ENCODE measurements at places on chromosomes 13 and 19. TPM values are rescaled to one million over a fixed set of nuclear protein-coding genes. Genes with fewer than 3 reads are reported as not detected.
A peak's percentile ranks its signal among the peaks of the same experiment; 100 is the strongest.

DNA sequence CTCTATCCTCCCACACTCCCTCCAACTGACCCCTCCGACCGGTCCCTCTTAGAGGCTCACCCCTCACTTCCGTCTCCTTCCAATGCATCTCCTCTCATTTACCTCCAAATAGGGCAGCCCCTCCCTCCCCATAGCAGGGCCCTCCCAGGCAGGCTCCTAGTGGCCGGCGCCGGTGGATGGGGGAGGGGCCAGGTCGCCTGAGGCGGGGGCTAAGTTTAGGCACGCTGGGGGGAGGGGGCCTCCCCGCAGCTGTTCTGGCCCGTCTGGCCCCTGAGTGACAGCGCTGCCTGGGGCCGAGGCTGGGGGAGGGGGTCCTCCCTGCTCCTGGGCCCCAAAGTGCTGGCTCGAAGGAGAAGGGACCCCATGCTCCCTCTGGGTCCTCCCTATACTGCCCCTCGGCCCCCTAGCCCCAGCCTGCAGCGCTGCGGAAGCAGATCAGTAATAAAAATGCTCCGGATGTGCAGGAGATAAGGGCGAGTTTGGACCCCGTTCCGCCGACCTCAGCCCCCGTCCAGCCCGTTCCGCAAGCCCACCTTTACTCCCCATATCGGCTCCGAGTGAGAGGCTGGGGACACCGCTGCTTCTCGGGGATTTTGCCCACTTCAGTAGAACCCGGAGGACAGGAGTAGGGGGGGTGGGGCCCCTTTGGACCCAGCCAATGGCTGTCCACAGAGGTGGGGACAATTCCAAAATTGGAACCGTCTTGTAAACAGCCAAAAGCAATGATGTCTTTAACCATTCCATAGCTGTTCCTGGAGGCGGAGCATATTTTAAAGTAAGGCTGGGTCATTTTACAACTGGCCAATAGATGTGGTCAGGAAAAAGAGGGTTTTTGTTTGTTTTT, 4.0 kb downstream of the RTN2 start:
- H3K36me3 ChIP-seq: no peaks in the 10 kb centered on the region
- H3K27me3 ChIP-seq: peaks cover 27% of the 10 kb centered on the region
- no peak overlapping the region for H3K27ac ChIP-seq
- DNase-seq: no peak
- peaks cover 24% of the 10 kb centered on the region for H3K4me1 ChIP-seq
- H3K4me3 ChIP-seq: peak overlapping the region; percentile 77

DNA sequence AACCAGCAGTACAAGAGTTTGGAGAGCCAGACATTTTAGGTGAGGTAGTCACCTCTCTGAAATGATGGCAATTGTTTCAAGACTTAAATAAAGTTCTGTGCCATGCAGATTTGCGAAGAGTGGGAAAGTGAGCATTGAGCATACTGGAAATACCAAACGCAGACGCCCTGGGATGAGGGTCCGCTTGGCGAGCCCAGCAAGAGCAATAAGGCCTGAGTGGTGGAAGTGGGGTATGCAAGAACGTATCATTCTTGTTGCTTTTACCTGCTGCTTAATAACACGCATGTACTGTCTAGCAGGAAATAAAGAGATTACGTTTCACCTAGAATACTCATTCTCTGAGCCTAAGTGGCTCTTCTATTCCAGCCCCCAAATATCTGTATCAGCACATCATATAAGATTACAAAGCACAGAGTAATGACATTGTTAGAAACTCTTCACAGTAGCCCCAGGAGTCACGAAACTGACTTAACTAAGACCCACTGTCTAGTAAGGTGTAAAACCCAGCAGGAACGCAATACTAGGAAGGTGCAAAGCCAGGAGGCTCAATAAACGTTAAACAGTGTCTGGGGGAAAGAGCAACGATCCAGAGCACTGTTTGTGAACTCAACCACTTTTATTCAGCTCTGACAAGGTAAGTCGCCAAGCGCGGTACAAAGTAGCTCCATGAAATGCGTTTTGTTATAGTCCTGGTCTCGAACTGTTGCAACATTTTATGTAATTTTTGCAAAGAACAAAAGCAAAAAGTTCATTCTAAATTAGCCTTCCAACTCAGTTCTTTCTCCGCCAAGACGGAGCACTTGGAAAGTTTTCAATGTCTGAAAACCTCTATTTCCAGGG, 1.2 kb downstream of the RCBTB2 start:
- peak overlapping the region; percentile 93 for H3K4me3 ChIP-seq
- H3K4me1 ChIP-seq: peaks cover 36% of the 10 kb centered on the region
- no peak for DNase-seq

DNA sequence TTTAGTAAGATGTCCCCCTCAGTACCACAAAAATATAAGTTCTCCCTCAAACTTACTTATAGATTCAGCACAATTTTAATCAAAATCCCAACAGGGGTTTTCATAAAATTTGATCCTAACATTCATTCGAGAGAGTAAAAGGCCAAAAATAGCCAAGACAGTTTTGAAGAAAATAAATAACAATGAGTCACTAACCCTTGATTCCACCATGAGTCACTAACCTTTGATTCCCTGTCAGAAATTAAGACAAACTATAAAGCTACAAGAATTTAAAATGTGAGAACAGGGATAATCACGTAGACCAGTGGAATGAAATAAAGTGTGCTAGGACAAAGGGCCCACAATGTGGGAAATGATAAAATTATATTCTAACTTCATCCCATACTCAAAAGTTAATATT, 320.3 kb downstream of the SUCLA2 start:
- no peak overlapping the region for H3K4me3 ChIP-seq
- no peaks in the 10 kb centered on the region for H3K27me3 ChIP-seq
- no peak overlapping the region for H3K27ac ChIP-seq
- H3K36me3 ChIP-seq: no peaks in the 10 kb centered on the region
- no peak for DNase-seq
- no peaks in the 10 kb centered on the region for H3K4me1 ChIP-seq

- no peak overlapping the region for H3K27ac ChIP-seq
- no peaks in the 10 kb centered on the region for H3K36me3 ChIP-seq
- H3K27me3 ChIP-seq: peaks cover 64% of the 10 kb centered on the region
- DNase-seq: no peak
These were observed 565 bp downstream of the KLK10 start for GRCh38 chr19:51018745-51019543.

DNA sequence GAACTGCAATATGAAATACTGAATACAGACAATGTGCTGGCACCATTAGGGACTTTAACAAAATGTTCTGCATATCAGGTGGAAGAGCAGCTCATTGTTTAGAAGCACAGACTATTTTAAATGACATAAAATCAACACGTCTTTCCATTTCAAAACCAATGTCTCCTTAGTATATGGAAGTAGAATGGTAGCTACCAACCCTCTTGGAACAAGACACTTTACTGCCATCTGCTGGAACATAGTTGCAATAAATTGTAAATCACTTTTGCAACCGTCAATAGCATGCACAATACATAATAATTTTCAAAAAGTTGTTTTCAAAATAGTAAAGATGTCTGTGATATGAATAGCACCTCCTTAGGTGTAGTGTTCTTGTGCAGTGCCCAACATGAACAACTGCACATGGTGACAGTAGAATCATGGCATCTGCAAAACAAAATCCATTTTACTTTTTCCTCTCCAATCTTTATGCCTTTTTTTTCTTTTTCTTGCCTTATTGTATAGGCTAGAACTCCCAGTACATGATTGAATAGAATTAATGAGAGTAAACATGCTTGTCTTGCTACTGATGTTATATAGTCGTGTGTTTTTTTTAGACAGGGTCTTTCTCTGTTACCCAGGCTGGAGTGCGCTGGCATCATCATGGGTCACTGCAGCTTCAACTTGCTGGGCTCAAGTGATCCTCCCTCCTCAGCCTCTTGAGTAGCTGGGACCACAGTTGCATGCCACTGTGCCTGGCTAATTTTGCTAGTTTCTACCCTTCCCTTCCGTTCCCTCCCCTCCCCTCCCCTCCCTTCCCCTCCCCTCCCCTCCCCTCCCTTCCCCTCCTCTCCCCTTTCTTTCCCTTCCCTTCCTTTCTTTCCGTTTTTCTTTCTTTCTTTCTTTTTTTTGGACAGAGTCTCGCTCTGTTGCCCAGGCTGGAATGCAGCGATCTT, 7.8 kb upstream of the LYPD5 start:
- no peaks in the 10 kb centered on the region for H3K36me3 ChIP-seq
- H3K4me1 ChIP-seq: no peaks in the 10 kb centered on the region
- H3K27me3 ChIP-seq: peaks cover 17% of the 10 kb centered on the region
- H3K27ac ChIP-seq: no peak overlapping the region
- DNase-seq: no peak

DNA sequence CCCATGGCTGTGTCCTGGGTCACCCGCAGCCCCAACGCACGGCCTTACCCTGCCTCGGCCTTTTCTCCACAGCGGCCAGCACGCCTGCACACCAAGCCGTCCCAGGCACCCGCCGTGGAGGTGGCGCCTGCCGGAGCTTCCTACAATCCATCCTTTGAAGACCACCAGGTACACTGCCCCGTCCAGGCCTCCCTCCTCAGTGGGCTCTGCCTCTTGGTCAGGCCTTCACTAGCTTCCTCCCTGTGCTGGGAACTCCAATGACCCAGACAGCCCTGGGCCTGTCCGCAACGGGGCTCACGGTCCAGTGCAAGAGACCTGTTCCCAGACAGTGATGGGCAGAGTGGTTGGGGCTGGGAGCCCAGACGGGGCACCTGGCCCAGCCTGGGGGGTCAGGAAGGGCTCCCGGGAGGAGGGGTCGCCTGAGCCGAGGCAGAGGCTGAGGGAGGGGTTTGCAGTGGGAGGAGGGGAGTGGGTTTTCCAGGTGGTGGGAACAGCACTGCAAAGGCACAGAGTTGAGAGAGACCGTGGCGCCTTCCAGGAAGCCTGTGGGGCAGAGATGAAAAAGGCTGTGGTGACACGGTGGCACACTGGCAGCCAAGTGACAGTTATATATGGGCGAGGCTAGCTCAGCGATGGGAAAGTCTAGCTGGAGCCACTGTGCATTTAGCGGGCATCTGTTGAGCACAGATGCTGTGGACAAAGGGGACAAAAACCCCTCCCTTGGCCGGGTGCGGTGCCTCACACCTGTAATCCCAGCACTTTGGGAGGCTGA, 7.3 kb downstream of the NOP53 start:
- H3K27me3 ChIP-seq: no peaks in the 10 kb centered on the region
- peaks cover 38% of the 10 kb centered on the region for H3K36me3 ChIP-seq
- H3K4me1 ChIP-seq: peaks cover 41% of the 10 kb centered on the region
- H3K27ac ChIP-seq: peak overlapping the region; percentile 67
- DNase-seq: no peak

- no peak overlapping the region for H3K27ac ChIP-seq
- no peaks in the 10 kb centered on the region for H3K4me1 ChIP-seq
- no peak overlapping the region for H3K4me3 ChIP-seq
- no peak for DNase-seq
These were observed 110.6 kb downstream of the DNAJC3 start for GRCh38 chr13:95787356-95788099.

GRCh38 chr13:109989686-109990085, 203.3 kb upstream of the IRS2 start:
- DNase-seq: no peak
- H3K36me3 ChIP-seq: no peaks in the 10 kb centered on the region
- H3K4me1 ChIP-seq: no peaks in the 10 kb centered on the region
- peaks cover 4% of the 10 kb centered on the region for H3K27me3 ChIP-seq
- H3K27ac ChIP-seq: no peak overlapping the region

DNA sequence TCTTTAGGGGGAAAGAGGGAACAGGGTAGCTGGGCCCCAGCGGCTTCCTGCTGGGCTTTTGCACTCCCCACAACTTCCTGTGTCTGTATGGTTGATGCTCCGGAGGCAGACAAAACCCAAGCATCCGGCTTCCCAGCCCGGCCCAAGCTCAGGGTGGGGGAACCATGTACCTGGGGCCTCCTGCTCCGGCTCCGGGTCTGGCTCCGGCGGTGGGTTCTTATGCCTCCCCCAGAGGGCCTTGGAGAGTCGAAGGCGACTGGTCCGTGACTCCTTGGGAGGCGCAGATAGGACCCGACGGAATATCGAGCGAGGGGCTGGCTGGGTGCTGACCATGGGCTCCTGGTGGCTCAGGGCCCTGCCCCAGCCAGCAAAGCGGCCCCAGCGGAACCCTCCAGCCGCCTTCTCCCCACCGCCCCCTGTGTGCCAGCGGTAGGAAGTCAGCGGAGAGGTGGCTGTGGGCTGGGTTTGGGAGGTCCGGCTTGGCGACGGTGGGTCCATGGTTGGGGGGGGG, 428 bp downstream of the RASAL3 start:
- H3K4me1 ChIP-seq: peaks cover 55% of the 10 kb centered on the region
- peaks cover 1% of the 10 kb centered on the region for H3K27me3 ChIP-seq
- peak overlapping the region; percentile 86 for H3K4me3 ChIP-seq
- peak; percentile 81 for DNase-seq
- H3K27ac ChIP-seq: peak overlapping the region; percentile 95
- H3K36me3 ChIP-seq: peaks cover 21% of the 10 kb centered on the region

DNA sequence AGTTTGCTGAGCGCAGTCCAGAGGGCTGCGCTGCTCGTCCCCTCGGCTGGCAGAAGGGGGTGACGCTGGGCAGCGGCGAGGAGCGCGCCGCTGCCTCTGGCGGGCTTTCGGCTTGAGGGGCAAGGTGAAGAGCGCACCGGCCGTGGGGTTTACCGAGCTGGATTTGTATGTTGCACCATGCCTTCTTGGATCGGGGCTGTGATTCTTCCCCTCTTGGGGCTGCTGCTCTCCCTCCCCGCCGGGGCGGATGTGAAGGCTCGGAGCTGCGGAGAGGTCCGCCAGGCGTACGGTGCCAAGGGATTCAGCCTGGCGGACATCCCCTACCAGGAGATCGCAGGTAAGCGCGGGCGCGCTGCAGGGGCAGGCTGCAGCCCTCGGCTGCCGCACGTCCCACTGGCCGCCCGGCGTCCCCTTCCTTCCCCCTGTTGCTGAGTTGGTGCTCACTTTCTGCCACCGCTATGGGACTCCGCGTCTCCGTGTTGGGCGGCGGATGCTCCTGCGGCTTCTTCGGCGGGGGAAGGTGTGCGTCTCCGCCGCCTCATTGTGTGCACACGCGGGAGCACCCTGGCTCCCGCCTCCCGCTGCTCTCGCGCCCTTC, 772 bp downstream of the GPC6 start:
- DNase-seq: no peak
- no peak overlapping the region for H3K27ac ChIP-seq
- H3K4me3 ChIP-seq: peak overlapping the region; percentile 19
- H3K27me3 ChIP-seq: peaks cover 44% of the 10 kb centered on the region
- H3K4me1 ChIP-seq: no peaks in the 10 kb centered on the region
- no peaks in the 10 kb centered on the region for H3K36me3 ChIP-seq

DNA sequence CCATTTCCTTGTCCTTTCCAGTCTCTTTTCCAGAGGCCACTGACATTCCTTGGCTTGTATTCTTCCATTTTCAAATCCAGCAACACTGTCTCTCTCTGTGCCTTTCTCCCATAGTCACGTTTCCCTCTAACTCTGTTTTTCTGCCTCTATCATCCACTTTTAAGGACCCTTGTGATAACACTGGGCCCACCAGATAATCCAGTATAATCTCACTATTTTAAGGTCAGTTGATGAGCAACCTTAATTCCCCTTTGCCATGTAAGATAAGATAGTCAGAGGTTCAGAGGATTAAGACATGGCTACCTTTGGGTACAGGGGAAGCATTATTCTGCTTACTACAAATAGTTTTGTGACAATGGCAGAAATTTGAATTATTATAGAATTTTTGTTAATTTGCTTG, 45.7 kb upstream of the N4BP2L1 start:
- no peak for DNase-seq
- no peaks in the 10 kb centered on the region for H3K36me3 ChIP-seq
- H3K4me3 ChIP-seq: no peak overlapping the region
- no peaks in the 10 kb centered on the region for H3K27me3 ChIP-seq

GRCh38 chr19:5837761-5838352, 1.6 kb downstream of the FUT6 start:
- H3K27ac ChIP-seq: peak overlapping the region; percentile 12
- no peaks in the 10 kb centered on the region for H3K36me3 ChIP-seq
- peaks cover 6% of the 10 kb centered on the region for H3K27me3 ChIP-seq
- peaks cover 18% of the 10 kb centered on the region for H3K4me1 ChIP-seq
- DNase-seq: no peak

The GGN gene
- not detected for total RNA-seq

The KLK12 gene
- not detected for total RNA-seq

The MEDAG gene
- not detected for total RNA-seq

The CAMSAP3 gene
- total RNA-seq: 0.50 TPM

The GPR18 gene
- total RNA-seq: 25.9 TPM

Measured in activated naive CD8-positive, alpha-beta T cell treated with anti-CD3 and anti-CD28 coated beads, Interleukin-2, amount 10 ng/mL, durations not matched to agents 7 days and 5 days (primary cell).